ENCODE measurements at places on chromosomes 4 and X. TPM values are rescaled to one million over a fixed set of nuclear protein-coding genes. Genes with fewer than 3 reads are reported as not detected.
A peak's percentile ranks its signal among the peaks of the same experiment; 100 is the strongest.

DNA sequence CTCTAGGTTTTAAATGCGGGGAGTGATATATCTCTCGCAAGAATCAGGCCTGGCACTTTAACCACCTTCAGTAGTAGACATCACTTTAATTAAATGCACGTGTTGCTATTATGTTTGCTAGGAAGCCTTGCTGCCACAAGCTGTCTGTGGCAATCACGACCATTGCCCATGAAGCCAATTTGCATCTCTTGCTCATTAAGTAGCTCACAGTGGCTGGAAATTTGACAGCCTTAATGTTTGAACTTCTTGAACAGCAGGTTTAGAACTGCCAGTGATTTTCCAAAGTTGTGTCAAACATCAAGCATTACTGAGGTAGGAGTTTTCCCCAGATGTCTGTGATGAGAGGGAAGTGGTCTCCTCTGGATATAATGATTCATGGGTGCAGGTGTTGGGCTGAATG is 642.3 kb upstream of the CPEB2 start:
- H3K4me1 ChIP-seq = no peaks in the 10 kb centered on the region
- no peak overlapping the region for H3K27ac ChIP-seq
- no peak overlapping the region for H3K4me3 ChIP-seq
- H3K36me3 ChIP-seq = no peaks in the 10 kb centered on the region

DNA sequence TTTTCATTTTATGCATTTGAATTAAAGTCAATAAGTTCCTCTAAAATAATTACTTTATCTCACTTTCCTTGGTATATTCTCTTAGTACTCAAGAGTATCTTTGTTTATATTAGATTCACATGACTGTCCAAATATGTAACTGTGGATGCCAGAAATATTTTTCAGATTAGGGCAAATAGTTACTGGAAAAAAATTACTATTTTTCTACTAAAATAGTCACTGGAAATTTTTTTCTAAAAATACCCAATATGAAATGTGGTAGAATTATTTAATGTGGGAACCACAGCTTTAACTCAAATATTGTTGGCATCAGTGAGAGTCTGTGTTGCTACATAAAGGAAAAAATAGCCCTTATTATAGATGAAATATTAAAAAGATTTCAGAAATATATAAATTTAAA is 70.4 kb upstream of the NMU start:
- H3K36me3 ChIP-seq = no peaks in the 10 kb centered on the region
- peaks cover 6% of the 10 kb centered on the region for H3K27me3 ChIP-seq
- no peaks in the 10 kb centered on the region for H3K4me1 ChIP-seq
- H3K4me3 ChIP-seq = no peak overlapping the region
- DNase-seq = no peak

DNA sequence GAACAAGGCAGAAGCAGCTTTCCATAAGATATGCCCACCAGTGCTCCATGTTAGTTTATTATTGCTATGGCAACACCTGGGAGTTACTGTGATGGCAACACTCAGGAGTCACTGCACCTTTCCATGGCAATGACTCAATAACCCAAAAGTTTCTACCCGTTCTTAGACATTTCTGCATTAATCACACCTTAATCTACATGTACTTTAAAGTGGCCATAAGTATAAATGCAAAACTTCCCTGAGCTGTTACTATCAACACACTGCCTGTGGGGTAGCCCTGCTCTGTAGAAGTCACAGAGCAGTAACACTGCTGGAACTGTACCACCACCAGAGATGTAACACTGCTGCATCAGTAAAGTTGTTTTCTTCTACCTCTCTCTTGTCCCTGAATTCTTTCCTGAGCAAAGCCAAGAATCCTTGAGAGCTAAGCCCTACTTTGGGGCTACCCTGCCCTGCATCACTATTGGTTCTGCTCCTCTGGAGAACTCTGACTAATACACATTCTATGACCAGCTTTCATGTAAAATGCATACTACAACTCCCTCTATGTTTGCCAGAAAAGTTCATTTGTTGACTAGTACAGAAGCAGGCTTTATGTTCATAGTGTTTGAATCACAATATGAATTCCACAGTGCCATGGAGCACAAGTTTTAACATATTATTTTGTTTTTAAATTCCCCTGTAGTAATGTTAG is 43.5 kb upstream of the GPR174 start:
- H3K4me3 ChIP-seq = no peak overlapping the region
- H3K4me1 ChIP-seq = peaks cover 25% of the 10 kb centered on the region
- H3K27ac ChIP-seq = peak overlapping the region; percentile 67
- no peak for DNase-seq
- no peaks in the 10 kb centered on the region for H3K27me3 ChIP-seq
- H3K36me3 ChIP-seq = no peaks in the 10 kb centered on the region

TMPRSS11A gene
- not detected for total RNA-seq

DNAAF6 gene
- total RNA-seq = not detected

ANXA10 gene
- not detected for total RNA-seq

GABRG1 gene
- not detected for total RNA-seq
